ENCODE measurements at places on chromosomes 2 and 18. TPM values are rescaled to one million over a fixed set of nuclear protein-coding genes. Genes with fewer than 3 reads are reported as not detected.

DNA sequence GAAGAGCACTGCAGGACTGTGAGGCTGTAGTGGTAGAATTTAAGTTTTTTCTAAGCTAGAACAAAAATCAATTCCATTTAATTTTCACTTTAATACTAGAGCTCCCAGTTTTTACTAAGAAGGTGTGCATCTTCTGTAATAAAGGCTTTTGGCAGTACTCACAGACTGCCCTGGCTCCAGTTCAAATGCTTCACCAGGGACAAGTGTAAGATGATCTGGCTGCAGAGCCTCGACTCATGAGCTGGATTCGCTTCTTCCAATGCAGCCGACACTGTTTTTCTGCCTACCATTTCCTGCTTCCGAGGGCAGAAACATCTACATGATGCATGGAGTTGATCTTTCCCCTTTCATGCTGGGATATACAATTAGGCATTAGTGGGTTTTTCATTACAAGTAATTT, 87.0 kb downstream of the FARSB start:
- DNase-seq, result no peak

DNA sequence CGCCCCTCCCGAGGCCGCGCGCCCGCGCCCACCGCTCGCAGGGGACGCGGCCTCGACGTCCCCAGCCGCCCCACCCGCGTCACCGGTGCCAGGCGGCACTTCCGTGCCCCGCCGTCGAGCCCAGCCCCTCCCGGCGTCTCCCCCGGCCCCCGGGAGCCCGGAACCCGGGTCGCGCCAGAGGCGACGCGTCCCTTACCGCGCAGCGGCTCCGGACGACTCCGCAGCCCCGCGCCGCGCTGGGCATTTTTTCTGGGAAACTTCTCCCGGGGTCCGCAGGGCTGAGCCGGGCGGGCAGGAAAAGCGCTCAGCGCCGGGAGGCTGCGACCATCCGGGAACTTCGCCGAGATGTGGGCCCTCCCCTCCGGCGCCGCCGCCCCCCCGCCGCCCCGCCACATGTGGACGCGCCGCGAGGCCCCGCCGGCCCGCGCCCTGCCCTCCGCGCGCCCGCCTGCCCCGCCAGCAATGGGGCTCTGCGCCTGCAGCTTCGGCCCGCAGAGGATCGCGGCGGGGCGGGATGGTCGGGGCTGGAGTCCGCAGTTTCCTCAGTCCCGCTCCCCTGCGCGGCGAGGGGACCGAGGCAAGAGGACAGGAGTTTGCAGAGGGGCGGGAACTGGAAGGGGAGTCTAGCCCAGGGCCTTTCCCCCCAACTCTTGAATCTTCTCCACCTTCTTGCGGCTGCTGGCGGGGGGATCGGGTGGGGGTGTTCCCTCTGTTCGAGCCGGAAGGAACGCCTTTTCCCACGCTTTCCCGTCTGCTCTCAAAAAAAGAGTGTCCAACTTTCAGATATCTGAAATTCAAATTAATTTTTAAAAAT, 81.5 kb downstream of the CHRNA1 start:
- peak; percentile 54 for DNase-seq

DNA sequence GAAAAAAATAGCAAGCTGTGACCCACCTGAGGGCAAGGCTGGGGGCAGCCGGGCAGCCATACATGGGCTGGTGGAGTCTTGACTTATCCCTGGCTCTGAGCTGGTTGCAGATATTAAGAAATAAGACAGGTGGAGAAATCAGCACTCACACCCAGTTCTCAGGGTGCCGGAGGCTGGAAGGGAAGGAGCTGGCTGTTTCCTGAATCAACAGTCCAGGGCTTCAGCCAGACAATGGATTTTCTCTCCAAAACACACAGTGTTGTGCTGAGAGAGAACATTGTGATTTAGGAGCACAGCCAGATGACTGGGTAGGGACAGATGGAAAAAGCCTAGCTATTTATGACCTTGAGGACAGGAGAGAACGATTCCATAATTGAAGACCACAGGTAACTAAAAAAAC, 208.8 kb downstream of the LDLRAD4 start:
- no peak for DNase-seq

The MARCO gene
- not detected for total RNA-seq

The CWC22 gene
- total RNA-seq, result 21.4 TPM
